ENCODE measurements at places on chromosomes 3 and 15. TPM values are rescaled to one million over a fixed set of nuclear protein-coding genes. Genes with fewer than 3 reads are reported as not detected.

DNA sequence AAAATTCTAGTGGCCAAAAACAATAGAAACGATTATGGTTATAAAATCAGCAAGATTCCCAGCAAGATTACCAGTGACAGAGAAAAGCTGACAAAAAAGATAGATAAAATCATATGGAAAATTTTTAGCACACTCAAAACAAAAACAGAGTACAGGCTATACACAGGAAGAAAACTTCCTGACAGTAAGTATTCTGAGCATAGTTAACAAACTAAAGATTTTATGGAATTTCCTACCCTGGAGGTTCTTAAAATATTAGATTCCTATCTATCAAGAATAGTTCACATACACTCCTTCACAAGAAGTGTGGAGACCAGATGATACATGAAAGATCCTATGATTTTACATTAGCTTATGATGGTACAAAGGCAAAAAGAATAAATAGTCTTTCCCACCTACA, 50.8 kb downstream of the ZNF148 start:
- H3K4me1 ChIP-seq, result no peaks in the 10 kb centered on the region
- no peaks in the 10 kb centered on the region for H3K27me3 ChIP-seq
- H3K27ac ChIP-seq, result no peak overlapping the region
- H3K4me3 ChIP-seq, result no peak overlapping the region
- DNase-seq, result no peak

- H3K36me3 ChIP-seq, result no peaks in the 10 kb centered on the region
- H3K4me3 ChIP-seq, result no peak overlapping the region
- no peak overlapping the region for H3K27ac ChIP-seq
- peaks cover 4% of the 10 kb centered on the region for H3K27me3 ChIP-seq
- no peak for DNase-seq
Measured at GRCh38 chr15:99019558-99020540, 12.3 kb upstream of the PGPEP1L start.

- peak within 1 kb of the TSS; percentile 15 for H3K4me3 ChIP-seq
- H3K4me1 ChIP-seq, result peaks cover 8% of the 10 kb centered on the region
- DNase-seq, result peak; percentile 87
- no peak within 1 kb of the TSS for H3K27ac ChIP-seq
Measured at GRCh38 chr3:192727032-192727847, at the start of gene FGF12. Gene FGF12 (minus strand): TSS chr3:192727541.

DNA sequence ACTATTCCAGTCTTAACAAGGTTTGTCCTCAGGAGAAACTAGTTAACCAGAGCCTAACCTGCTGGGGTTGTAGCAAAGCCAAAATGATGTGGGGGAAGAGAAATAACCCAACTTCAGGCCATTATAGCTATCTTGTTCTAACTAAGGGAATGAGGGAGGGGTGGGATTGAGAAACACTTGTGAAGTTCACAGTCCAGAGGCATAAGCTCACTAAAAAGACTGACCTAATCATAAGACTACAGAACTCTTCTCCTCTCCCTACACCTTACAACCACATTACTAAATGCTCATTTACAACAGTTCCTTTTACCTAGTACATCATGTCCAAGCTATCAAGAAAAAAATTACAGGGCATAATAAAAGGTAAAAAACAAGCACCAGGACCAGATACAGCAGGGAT, 52.8 kb downstream of the UBE3A start:
- peaks cover 7% of the 10 kb centered on the region for H3K36me3 ChIP-seq
- no peak overlapping the region for H3K4me3 ChIP-seq
- no peak overlapping the region for H3K27ac ChIP-seq

- no peak overlapping the region for H3K4me3 ChIP-seq
- no peak for DNase-seq
- H3K27ac ChIP-seq, result no peak overlapping the region
- H3K27me3 ChIP-seq, result no peaks in the 10 kb centered on the region
- no peaks in the 10 kb centered on the region for H3K36me3 ChIP-seq
Measured at GRCh38 chr3:98977520-98977919, 76.0 kb upstream of the DCBLD2 start.

DNA sequence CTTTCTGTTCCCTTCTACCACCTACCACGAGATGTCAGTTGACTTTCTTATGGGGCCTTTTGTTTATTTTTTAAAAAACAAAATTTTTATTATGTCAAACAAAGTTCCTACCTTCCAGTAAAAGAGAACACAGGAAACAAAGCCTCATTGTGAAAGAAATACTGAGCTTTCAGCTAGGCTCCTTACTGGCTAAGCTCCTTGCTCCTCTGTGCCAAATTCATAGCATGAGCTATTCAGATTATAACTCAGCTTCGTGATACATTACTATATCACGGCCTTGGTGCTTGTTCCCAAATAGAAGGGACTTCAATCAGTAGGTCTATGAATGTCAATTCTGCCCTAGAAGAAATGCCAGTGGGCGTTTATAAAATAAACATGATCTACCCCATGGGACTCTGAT, 145.8 kb upstream of the CHRM5 start:
- no peak overlapping the region for H3K4me3 ChIP-seq
- no peaks in the 10 kb centered on the region for H3K4me1 ChIP-seq
- DNase-seq, result peak; percentile 53
- H3K36me3 ChIP-seq, result peaks cover 8% of the 10 kb centered on the region
- no peaks in the 10 kb centered on the region for H3K27me3 ChIP-seq

- H3K36me3 ChIP-seq, result no peaks in the 10 kb centered on the region
- no peak overlapping the region for H3K4me3 ChIP-seq
- no peaks in the 10 kb centered on the region for H3K27me3 ChIP-seq
- H3K4me1 ChIP-seq, result no peaks in the 10 kb centered on the region
Measured at GRCh38 chr15:33419701-33420100, 108.9 kb downstream of the RYR3 start.

- no peak overlapping the region for H3K4me3 ChIP-seq
- peaks cover 12% of the 10 kb centered on the region for H3K4me1 ChIP-seq
- no peak for DNase-seq
- no peak overlapping the region for H3K27ac ChIP-seq
- H3K27me3 ChIP-seq, result peaks cover 7% of the 10 kb centered on the region
Measured at GRCh38 chr3:58241306-58242044, 3.9 kb downstream of the ABHD6 start.

Gene MYD88
- 3.9 TPM for total RNA-seq

Gene MCF2L2
- 0.35 TPM for total RNA-seq

Gene CHDH
- 1.2 TPM for total RNA-seq
